ENCODE measurements at places on chromosomes 12 and 14. TPM values are rescaled to one million over a fixed set of nuclear protein-coding genes. Genes with fewer than 3 reads are reported as not detected.

Gene CCDC197
- not detected for total RNA-seq

Gene ACOT6
- not detected for total RNA-seq

Gene FSCB
- total RNA-seq: not detected

Gene KRT83
- total RNA-seq: 5.4 TPM

Gene ESRRB
- total RNA-seq: 0.18 TPM

Gene B4GALNT3
- total RNA-seq: 0.47 TPM

Gene SRRM4
- not detected for total RNA-seq

Gene ASCL1
- total RNA-seq: not detected

Gene LRRC10
- not detected for total RNA-seq

Gene MSRB3
- total RNA-seq: 24.6 TPM

Gene OTOGL
- not detected for total RNA-seq

Gene C12orf54
- not detected for total RNA-seq

Gene ZDHHC22
- total RNA-seq: 0.37 TPM

Gene SYNDIG1L
- total RNA-seq: not detected

Gene TEDC1
- 32.7 TPM for total RNA-seq

Measured in A549 treated with CpdA at 1 μM for 4 hours (cell line).